ENCODE measurements at places on chromosomes 3 and 15.
A peak's percentile ranks its signal among the peaks of the same experiment; 100 is the strongest.

- no peak for DNase-seq
Observed at GRCh38 chr3:6528951-6529350, 332.0 kb upstream of the GRM7 start.

DNA sequence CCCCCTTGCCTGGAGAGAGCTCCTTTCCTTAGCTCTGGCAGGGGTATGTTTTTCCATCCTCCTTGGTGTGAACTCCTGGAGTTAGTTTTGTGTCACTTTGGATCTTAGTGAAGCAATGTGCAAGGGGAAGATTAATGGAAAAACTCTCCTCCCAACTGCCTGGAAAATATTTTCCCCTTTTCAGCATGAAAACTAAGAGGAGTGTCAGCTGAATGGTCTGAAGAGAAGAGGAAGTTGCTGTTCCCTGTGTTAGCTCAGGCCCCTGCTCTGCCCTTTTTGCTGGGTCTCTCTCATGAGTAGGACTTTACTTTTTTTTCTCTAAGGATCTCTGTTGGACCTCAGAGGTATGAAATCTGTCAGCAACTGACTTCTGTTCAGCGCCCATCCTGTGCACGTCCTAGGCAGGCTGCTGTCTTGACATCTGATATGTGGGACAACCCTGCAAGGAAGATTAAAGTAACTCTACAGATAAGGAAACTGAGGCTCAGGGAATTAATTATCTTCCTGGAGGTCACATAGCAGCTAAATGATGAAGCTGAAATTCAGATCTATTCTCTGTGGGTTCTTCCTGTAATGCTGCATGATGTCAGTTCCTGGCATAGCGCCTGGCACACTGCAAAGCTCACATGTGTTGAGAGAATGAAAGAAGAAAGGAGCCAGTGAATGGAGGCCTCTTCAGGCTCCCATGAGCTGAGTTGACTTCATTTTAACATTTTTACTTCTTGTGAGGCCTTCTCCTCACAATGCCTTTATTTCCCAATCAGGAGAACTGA is 109.7 kb upstream of the GALNT15 start:
- DNase-seq = peak; percentile 87

- DNase-seq = no peak
Observed at GRCh38 chr3:67559029-67559605, 95.3 kb downstream of the SUCLG2 start.

DNA sequence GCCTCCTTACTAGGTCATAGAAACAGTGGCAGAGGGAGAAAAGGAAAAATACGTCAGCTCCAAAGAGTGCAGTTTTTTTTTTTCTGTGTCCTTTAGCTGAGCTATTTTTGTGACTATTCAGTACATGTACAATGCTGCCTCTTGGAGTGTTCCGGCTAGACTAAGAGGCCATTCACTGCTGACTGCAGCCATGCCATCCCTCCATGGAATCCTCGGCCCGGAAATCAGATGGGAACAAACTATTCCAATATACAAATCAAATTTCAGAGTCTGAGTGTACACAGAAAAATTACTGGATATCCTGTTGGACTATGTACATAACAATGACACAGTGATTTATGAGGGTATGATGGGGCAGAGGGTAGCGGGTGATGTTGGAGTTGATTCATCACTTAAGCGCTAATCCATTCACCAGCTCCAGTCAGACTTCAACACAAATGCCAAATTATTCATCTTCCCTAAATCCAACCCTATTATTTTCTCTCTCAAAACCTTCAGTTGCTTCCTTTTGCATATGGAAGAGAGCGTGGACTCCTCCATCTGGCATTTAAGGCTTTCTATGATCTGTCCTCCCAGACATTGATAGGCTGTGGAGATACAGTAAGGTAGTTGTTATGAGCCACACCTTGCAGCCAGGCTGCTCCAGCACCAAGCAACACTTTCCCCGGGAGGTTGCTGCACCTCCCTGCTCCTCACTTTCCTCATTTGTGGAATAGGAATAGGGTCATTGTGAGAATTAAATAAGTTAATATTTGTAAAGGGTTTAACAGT is 109.1 kb downstream of the LPP start:
- DNase-seq = no peak

DNA sequence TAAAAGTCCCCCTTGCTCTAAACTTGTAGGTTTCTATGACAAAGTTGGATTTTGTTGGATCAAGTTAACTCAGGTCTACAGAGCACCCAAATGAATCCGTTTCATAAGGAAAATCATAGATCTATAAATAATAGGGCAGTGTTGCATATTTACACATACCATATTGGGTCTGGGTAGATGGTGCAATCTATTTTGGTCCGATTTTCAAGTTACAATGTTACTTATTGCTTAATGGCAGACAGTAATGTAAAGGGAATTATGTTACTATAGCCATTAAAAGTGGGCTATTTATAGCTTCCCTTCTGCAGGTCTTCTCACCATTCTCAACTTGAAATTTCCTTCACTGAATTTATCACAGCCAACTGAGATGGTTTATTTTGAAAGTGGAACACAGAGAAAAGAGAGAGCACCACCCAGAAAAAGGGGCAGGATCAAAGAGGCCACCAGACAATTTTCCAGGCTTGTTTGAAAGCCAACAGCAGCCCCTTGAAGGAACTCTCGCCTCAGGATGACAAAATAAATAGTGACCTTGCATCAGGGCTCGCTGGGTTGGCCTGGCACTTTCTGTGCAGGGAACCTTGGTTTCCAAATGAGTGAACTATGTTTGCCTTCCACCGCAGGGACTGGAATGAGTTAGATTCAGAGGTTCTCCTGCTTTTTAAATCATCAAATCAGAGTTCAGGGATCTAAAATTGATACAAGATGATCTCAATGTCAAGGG is 260.2 kb upstream of the HES1 start:
- no peak for DNase-seq

- no peak for DNase-seq
Observed at GRCh38 chr3:38149708-38150107, 11.2 kb downstream of the MYD88 start.

- DNase-seq = no peak
Observed at GRCh38 chr3:70646635-70647034, 334.2 kb upstream of the MDFIC2 start.

DNA sequence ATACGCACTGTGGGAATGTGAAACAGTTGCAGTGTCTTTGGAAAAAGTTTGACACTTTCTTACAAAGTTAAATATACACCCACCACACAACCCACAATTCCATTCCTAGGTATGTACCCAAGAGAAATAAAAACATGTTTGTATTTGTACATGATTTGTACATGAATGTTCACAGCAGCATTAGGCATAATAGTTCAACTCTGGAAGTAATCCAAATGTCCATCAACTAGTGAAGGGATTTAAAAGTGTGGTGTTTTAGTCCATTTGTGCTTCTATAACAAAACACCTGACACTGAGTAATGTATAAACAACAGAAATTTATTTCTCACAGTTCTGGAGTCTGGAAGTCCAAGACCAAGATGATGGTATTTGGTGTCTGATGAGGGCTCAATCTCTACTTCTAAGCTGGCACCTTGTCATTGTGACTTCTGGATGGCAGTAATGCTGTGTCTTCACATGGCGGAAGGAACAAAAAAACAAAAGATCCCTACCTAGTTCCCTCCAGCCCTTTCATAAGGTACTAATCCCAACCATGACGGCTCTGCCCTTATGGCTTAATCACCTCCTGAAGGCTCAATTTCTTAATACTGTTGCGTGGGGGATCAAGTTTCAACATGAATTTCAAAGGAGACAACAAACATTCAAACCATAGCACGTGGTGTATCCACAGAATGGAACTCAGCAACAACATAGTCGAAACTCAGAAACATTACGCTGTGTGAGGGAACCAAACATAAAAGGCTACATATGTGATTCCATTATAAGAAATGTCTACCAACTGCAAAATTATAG is 120.5 kb downstream of the AQP9 start:
- DNase-seq = no peak

DNA sequence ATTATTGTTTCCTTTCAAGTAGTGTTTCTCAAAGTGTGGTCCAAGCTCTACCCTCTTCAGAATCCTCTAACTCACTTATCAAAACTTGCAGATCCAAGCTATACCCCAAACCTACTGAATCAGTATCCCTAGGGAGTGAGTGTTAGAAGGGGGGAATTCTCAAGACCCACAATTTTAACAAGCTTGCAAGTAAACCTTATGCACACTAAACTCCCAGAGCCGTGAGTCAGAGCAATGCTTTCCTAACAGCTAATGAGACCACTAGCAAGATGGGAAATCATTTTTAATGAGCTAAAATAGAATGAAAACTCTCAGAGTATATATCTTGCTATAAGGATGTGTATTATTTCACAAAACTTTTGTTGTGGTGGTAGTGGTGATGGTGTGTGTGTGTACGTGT is 41.1 kb upstream of the SRGAP3 start:
- DNase-seq = no peak

GRCh38 chr3:197513953-197514785 is 41.6 kb downstream of the BDH1 start:
- no peak for DNase-seq

DNA sequence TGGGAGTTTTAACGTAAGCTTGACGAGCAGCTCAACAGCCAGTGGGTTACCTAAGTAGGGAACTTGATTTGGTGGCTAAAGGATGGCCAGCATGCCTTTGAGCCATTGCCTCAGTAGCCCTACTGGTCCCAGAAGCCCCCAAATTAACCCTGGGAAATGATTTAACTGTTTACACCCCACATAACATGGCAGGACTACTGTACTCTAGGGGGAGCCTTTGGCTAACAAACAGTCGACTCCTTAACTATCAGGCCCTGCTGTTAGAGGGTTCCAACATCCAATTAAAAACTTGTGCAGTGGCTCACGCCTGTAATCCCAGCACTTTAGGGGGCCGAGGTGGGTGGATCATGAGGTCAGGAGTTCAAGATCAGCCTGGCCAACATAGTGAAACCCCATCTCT is 9.4 kb upstream of the SMCO1 start:
- DNase-seq = no peak

DNA sequence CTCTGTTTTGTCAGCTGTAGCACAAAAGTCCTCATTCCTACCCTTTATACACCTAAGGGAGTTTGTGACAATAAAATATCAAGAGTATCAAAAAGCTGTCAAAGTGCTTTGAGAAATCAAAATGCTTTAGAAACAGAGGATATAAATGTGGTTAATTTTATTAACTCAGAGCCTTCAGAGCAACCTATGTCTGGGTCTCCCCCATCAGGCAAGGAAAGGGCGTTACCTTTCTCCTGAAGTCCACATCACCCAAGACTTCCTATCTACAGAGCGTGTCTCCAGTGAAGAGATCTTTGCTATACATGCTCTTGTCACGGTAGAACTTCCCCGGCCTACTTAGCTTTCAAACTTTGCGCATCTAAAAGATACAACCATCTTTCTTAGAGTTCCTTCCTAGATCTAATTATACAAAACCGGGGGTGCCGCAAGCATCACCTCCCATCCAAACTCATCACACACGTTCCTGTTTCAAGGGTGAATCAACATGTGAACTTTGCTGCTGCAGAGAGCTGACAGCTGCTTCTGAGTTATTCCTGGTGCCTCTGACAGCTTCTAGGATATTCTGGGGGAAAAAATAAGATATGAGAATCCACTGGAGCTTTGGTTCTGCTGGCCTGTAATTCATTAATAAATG is 93.0 kb downstream of the RARB start:
- no peak for DNase-seq

- no peak for DNase-seq
Observed at GRCh38 chr3:27584874-27585273, 100.7 kb upstream of the SLC4A7 start.

- no peak for DNase-seq
Observed at GRCh38 chr15:38242055-38242454, 10.6 kb upstream of the SPRED1 start.

DNA sequence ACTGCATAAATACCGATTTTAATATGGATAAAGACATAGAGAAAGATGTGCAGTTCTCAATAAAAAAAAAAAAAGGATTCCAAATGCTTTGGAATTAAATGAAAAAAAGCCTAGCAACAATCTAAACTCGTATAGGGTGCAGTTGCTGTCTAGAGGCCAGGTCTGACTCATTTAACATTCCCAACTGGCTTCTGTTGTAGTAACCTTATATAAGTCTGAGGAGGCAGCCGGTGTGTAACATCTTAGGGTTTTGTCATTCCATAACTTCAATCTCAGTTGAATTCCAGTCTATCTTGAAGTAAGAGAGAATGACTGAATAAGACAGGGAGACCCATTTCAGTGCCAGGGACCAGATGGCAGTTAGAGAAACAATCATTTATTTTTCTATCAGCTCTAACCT is 6.5 kb downstream of the PDCD10 start:
- no peak for DNase-seq

- peak; percentile 92 for DNase-seq
Observed at GRCh38 chr3:47802734-47803479, at the start of gene DHX30. Gene DHX30, plus strand, starts transcription at chr3:47803138. Its CDS starts 7,546 bp downstream, at chr3:47810684.

DNA sequence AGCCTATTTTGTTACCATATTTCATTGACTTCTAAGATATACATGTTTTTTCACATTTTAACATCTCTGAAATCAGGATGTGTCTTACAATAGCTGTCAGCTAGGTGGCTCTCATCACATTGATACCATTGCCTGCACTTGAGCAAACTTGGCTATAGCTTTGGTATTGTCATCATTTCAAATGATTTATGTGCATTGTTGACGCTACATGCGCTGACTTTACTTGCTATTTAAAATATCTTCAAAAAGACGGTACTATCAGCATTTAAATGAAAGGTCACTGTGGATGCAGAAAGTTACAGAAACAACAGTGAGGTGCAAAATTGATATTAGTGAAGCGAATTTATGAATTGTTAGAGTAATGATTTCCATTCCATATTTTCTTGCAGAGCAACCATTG is 54.0 kb upstream of the ABHD2 start:
- DNase-seq = no peak

- DNase-seq = no peak
Observed at GRCh38 chr3:117892431-117892841, 1142.2 kb downstream of the IGSF11 start.

GRCh38 chr15:69616558-69616957 is 163.9 kb downstream of the RPLP1 start:
- DNase-seq = no peak

- DNase-seq = no peak
Observed at GRCh38 chr15:67690936-67691335, 134.4 kb upstream of the SKOR1 start.

- DNase-seq = no peak
Observed at GRCh38 chr3:12237912-12238650, 50.8 kb upstream of the PPARG start.

GRCh38 chr15:95017666-95018328 is 786.4 kb downstream of the MCTP2 start:
- DNase-seq = peak; percentile 37

DNA sequence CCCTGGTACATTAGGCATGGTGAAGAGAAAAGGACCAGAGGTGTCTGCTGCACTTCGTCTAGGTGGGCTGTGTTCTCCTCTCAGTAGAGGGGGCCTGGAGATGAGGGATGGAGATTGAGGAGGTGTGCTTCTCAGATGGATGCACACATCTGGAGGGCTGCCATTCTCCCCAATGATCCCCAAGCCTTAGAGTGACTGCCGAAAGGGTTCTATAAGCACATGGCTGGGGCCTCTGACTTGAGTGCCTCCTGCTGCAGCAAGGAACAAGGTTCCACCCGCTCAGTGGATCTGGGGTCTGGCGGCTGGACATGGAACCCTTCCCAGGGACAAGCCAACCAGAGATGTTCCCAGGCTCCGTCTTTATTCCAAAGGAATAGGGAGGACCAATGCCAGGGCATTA is 66.8 kb downstream of the CPN2 start:
- no peak for DNase-seq

All from ovary (tissue), 10 donors.